HL-60 (cell line): ENCODE measurements at places on chromosomes 5 and 9.

GRCh38 chr9:95907794-95908193 lies 32.3 kb downstream of the ERCC6L2 start:
- DNase-seq: no peak

DNA sequence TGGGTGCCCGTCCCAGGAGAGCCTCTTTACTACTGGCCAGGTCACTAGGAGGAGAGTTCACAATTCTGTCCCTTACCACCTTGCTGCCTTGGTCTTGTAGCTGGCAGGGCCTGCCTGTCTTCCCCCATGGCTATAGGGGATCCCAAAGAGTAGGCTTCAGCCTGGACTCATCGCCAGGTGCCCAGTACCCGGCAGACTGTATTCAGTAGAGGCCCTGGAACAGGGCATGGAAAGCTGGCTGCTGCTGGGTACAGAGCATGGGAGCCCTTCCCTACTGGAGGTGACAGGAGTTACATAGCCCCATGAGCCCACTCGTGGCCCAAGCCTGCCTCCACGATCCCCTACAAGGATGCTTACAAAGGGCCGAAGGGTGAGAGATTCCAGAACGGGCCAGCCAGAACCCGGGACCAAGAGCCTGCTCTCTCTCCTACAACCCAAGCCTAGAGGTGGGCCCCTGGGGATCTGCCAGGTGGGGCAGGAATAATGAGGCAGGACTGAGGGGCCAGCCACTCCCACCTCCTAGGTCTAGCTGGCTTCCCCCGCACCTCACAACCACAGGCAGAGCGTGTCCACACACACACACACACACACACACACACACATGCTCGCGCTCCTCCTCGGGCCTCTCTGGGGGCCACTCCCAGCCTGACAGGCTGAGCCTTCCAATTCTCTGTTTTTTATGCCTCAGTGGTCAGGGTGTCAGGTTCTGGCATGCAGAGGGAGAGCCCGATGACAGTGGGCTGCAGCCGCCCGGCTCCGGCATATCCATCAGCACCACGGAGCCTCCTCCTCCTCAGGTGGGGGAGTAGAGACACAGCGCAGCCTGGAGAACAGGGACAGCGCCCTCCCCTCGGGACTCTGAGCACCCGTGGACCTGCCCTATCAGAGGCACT lies 186.0 kb downstream of the PAX5 start:
- no peak for DNase-seq

GRCh38 chr9:109520475-109521132 lies 22.5 kb upstream of the PTPN3 start:
- peak; percentile 18 for DNase-seq

- DNase-seq: no peak
These were observed 38.3 kb downstream of the SLC6A3 start for GRCh38 chr5:1406681-1407640.

DNA sequence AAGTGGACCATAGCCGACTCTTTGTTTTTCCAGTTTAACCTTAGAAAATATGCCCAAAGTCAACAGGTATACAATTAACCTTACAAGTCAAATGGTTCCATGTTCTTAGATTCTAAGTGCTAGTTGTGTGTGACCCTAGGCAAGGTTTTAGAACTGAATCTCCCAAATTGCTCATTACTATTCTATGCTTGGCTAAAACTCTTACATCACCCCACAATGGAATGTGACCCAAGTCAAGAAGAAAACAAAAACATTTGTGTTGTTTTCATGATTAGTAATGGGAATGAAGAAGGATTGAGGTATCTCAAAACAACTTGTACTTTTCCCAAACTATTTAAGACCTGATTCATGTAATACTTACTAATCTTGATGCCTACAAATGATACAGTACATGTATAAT lies 159.2 kb downstream of the ARRDC3 start:
- no peak for DNase-seq

DNA sequence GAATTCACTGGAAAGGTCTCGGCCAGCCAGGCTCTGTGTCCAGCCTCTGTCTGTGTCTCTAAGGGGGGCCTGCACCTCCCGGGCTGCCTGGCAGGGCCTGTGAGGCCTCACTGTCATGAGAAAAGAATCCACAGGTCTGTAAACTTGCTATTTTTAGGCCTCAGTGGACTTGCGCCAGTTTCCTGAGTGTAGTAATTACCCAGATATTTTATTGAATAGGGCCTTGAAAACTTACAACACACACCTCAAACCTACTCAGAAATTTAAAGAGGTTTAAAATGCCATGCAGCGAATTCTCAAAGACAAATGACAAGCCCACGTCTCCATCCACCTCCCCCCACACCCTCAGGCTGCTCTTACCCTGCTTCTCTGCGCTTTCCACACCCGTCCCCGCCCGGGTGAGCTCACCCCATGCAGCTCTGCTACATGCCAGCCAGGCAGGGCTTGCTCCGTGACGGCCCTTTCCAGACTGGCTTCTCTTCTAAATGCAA lies 8.8 kb upstream of the TENT4A start:
- no peak for DNase-seq

GRCh38 chr5:109656829-109657228 lies 32.9 kb upstream of the MAN2A1 start:
- DNase-seq: peak; percentile 76

- DNase-seq: no peak
These were observed 63.9 kb downstream of the FAM114A2 start for GRCh38 chr5:153974813-153975163.

GRCh38 chr9:93532141-93532540 lies 44.2 kb upstream of the PHF2 start:
- no peak for DNase-seq

GRCh38 chr5:116521173-116521872 lies 53.3 kb downstream of the SEMA6A start:
- no peak for DNase-seq

DNA sequence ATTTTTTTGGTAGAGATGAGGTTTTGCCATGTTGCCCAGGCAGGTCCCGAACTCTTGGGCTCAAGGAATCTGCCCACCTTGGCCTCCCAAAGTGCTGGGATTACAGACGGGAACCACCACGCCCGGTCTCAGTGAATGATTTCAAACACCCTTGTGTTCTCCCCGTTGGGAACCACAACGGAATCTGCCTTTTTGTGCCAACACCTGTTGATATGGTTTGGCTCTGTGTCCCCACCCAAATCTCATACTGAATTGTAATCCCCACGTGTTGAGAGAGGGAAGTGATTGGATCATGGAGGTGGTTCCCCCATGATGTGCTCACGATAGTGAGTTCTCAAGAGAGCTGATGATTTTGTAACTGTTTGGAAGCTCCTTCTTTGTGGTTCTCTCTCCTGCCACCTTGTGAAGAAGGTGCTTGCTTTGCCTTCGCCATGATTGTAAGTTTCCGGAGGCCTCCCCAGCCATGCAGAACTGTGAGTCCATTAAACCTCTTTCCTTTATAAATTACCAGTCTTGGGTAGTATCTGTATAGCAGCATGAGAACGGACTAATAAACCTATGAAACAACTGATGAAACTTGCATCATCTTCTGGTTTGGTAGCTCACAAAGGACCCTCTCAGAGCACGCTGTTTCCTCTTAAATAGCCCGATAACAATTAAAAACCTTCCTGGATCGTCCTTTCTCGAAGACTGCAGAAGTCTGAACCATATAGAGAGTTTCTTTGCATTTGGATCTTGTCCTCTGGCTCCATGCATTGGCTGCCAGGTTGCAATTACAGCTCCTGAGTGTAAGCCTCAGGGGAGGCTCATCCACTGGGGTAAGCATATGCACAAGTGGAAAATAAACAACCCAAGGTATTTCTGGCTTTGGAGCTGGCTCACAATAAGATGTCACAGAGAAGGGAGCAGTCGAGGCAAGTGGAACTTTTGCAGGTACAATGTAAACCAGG lies 91.5 kb downstream of the SPRY4 start:
- DNase-seq: no peak

- no peak for DNase-seq
These were observed 45.0 kb upstream of the NR3C1 start for GRCh38 chr5:143448518-143448917.

GRCh38 chr5:177419046-177419445 lies 7.4 kb upstream of the GRK6 start:
- peak; percentile 52 for DNase-seq

DNA sequence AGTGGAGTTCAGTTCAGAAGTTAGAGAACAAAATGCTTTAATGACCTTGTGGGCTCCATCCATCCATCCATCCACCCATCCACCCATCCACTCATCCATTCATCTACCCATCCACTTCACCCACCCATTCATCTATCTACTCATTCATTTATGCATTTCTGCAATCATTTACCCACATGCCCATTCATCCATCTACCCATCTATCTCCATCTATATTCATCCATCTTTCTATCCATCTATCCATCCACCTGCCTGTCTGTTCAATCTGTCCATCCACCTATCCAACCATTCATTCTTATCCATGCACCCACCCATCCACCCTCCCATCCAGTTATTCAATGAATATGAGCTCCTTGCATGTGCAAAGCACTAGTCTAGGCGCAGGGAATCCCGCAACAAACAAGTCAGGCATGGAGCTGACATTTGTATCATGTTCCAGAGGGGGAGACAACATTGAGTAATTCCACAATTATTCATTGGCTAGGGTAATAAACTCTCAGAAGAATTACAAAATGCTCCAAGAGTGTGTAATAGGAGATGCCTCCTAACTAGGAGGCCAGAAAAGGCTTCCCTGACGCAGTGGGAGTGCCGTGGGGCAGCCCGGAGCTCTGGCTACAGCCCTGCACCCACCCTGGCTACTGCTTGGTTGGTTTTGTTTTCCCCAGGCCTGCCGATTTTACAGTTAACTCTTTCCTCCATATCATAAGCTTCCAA lies 211.2 kb downstream of the NXNL2 start:
- DNase-seq: no peak

- no peak for DNase-seq
These were observed 83.5 kb upstream of the RUSC2 start for GRCh38 chr9:35406183-35406959.

GRCh38 chr9:18438300-18438925 lies 35.5 kb upstream of the ADAMTSL1 start:
- DNase-seq: no peak

DNA sequence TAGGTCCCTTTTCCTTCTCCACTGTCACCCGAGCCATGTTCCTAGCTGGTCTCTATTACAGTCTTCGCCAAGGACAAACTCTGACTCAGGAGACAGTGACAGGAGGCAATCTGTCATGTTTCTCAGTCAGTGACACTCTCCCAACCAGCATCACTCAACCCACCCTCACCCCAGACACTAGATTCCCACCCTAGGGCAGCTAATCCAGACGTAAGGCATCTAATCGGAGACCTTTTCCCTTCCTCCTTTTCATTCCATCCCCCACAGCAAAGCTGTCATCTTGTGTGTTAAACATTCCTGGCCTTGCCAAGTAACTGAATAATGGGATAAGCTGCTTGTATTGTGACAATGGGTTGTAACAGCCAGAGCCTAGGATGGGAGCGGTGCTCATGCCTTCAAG lies 95.2 kb downstream of the SNX18 start:
- DNase-seq: no peak

DNA sequence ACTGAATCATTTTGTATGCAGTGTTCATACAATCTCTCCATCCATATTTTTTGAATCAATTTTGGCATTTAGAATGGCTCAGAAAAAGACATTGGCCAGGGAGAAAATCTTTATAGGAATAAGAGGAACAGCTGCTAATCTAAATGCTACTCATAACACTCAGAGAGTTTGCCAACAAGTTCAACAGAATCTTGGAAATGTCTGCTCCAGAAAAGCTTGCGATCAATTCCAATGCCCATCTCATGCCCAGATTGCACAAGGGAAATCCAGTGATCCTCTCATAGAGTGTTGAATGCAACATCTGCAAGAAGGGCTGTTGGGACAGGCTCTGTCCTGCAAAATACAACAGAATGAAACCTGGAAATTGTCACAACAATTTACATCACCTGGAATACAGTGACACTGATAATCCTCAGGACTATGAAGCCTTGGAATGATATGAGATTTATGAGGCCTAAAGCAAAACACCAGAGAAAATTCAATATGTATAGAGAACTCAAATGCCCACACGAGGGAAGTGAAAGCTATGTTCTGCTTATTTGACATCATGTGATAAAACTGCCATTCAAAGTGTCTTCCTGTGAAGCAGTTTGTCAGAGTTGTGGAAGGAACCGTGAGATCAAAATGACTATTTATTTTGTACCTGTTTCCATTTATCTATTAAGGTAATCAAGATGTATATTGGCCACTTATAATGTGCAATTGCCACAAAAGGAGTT lies 190.1 kb downstream of the PARP8 start:
- DNase-seq: no peak

DNA sequence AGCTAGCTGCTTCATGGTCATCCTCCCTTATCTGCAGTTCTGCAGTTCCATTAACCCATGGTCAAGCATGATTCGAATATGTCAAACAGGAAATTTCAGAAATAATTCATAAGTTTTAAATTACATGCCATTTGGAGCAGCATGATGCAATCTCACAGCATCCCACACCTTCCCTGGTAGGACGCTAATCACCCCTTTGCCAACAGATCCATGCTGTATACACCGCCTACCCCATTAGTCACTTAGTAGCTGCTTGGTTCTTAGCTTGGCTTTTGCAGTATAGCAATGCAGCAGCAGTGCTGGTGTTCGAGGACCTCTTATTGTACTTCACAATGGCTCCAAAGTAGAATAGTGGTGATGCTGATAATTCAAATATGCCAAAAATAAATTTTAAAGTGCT lies 739.7 kb upstream of the CDH9 start:
- DNase-seq: no peak

DNA sequence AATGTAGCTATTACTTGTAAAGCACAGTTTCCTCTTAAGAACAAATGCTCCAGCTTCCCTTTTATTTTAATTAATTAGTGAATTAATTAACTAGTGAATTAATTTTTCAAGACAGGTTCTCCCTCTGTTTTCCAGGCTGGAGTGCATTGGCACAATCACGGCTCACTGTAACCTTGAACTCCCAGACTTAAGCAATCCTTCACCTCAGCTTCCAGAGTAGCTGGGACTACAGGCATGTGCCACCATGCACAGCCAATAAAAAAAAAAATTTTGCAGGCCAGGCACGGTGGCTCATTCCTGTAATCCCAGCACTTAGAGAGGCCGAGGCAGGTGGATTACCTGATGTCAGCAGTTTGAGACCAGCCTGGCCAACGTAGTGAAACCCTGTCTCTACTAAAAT lies 44.1 kb downstream of the FCHO2 start:
- DNase-seq: no peak

DNA sequence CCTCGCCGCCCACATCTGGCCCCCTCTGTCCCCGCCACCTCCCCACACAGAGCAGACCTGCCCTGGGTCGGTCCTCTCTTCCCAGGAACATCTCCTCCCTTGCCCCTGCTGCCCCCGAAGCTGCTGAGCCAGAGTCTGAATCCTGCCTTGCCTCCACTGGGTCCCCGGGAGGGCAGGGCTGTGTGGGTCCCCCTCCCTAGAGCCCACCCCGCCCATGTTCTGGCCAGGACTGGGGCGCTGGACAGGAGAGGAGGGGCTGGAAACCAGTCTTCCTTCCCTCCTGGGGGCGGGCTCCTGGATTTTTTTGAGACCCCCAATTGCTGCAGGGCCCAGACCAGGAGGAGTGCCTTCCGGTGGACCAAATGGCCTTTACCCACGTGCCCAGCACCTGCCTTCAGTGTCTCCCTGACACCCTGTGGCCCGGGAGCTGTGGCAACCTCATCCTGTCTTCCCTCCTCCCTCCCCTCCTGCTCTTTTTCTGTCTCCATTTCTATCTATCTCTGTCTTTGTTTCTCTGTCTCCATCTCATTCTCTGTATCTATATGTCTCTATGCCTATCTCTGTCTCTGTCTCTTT lies 12.1 kb downstream of the MRPL36 start:
- no peak for DNase-seq

- no peak for DNase-seq
These were observed 157.1 kb downstream of the OLFM1 start for GRCh38 chr9:135244271-135245221.

GRCh38 chr9:80467632-80468031 lies 895.9 kb downstream of the TLE4 start:
- DNase-seq: no peak
